Effector CD4-positive, alpha-beta T cell (primary cell): ENCODE measurements at places on chromosomes 11 and 22.

- DNase-seq: no peak
Observed at GRCh38 chr11:12088047-12088481, 22.3 kb upstream of the MICAL2 start.

GRCh38 chr11:63905179-63905578 lies 11.8 kb downstream of the RCOR2 start:
- no peak for DNase-seq

GRCh38 chr22:28247667-28248363 lies 328.8 kb upstream of the PITPNB start:
- no peak for DNase-seq

GRCh38 chr11:2260491-2261364 lies 9.7 kb downstream of the ASCL2 start:
- no peak for DNase-seq

- DNase-seq: no peak
Observed at GRCh38 chr11:1573077-1573902, 1.2 kb upstream of the DUSP8 start.
